ENCODE measurements at places on chromosomes 11 and 22. TPM values are rescaled to one million over a fixed set of nuclear protein-coding genes. Genes with fewer than 3 reads are reported as not detected.
A peak's percentile ranks its signal among the peaks of the same experiment; 100 is the strongest.

ZNHIT2 gene
- total RNA-seq = 13.0 TPM

DNA sequence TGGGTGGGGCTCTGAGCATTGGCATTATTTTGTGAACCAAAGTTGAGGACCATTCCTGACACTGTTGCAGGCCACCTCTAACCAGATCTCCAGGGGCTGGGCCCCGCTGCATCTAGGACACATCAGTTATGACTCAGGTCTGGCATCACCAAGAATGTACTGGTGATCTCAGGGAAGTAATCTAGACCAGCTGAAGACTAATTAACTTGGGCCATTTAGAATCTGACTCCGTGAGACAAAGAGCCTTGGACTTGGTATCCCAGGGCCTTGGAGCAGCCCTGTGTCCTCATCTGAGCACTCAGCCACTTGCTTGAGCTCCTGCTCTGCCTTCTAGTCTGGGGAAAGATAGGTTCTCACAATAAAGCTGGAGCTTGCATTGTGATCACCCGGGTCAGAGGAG, 200.6 kb downstream of the KIRREL3 start:
- DNase-seq = no peak

- peak; percentile 23 for DNase-seq
These were observed 1475.2 kb downstream of the TBC1D22A start for GRCh38 chr22:48237466-48238283.

DNA sequence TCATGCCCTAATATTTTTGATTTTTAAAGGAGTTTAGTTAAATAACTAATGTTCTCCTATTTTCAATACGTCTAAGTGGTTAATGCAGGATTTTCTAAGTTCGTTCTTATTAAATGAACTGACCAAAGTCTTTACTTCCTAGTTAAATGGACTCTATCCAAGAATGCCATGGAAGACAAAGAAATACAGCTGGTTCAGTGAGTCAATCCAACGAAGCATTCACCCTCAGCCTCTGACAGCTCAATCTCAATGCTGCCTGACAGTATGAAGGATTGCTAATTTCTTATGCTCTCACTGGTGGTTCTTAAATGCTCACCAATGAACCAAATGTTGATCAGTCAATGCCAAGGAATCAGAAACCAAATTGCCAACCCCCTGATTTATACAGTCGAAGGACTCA, 219.4 kb downstream of the CADM1 start:
- DNase-seq = no peak

GRCh38 chr11:1502954-1503707, 16.6 kb upstream of the MOB2 start:
- DNase-seq = no peak

DNA sequence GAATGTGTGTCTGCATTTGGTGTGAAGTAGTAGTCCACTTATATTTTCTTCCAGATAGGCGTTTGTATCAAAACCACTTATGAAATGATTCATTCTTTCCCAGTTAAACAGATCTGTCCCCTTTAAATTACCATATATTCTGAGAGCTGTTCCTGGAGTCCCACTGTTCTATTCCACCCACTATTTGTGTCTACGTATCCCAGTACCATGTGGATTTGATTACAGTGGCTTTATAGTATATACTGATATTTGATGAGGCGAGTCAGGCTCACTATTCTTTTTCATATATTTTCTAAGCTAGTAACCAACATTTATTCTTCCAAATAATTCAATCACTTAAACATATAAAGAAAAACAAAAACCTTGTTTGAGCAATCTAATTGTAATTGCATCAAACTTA, 81.9 kb upstream of the RASSF10 start:
- DNase-seq = no peak

FADD gene
- total RNA-seq = 43.9 TPM

- DNase-seq = no peak
These were observed 265.3 kb upstream of the ANO5 start for GRCh38 chr11:21927628-21928027.

DNA sequence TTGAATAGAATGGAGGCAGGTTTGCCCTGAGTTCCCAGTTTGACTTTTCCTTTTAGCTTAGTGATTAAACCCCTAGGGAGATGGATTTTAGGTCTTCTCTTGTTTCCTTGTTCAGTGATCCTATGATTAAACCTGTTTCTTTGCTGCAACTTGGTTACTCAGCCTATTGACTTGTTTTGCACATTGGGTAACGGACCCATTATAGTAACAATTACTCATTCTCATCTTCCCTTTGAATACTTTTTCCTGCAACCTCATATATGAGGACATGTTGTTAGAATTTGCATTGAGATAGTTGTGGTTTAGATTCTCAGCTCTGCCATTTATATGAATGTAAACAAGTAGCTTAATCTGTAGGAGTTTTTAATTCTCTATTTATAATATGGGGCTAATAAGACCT, 489.2 kb upstream of the CNTN5 start:
- no peak for DNase-seq

- no peak for DNase-seq
These were observed 114.2 kb upstream of the CADM1 start for GRCh38 chr11:115618428-115618827.

LDLRAD3 gene
- total RNA-seq = 18.6 TPM

GRCh38 chr11:129386795-129387397, 11.2 kb downstream of the BARX2 start:
- no peak for DNase-seq

- DNase-seq = no peak
These were observed 92.3 kb upstream of the B3GAT1 start for GRCh38 chr11:134504146-134504905.

All from H1 (cell line).